Thoracic aorta endothelial cell (primary cell): ENCODE measurements at places on chromosomes 11 and 22. TPM values are rescaled to one million over a fixed set of nuclear protein-coding genes. Genes with fewer than 3 reads are reported as not detected.

MMP10 gene
- total RNA-seq, result 2.4 and 12.9 TPM in 2 replicates

ENTHD1 gene
- total RNA-seq, result not detected in 2 replicates

RPS3 gene
- 2,995 and 3,562 TPM in 2 replicates for total RNA-seq

KRTAP5-1 gene
- total RNA-seq, result not detected in 2 replicates

C11orf86 gene
- total RNA-seq, result not detected in 2 replicates

EIF4G2 gene
- 1,383 and 1,385 TPM in 2 replicates for total RNA-seq

RNF121 gene
- 52.1 and 58.2 TPM in 2 replicates for total RNA-seq

BRD1 gene
- total RNA-seq, result 27.1 and 34.6 TPM in 2 replicates

IRF7 gene
- total RNA-seq, result 7.1 and 9.7 TPM in 2 replicates

KCNJ5 gene
- not detected in 2 replicates for total RNA-seq

THRSP gene
- total RNA-seq, result not detected in 2 replicates

SLC22A9 gene
- not detected in 2 replicates for total RNA-seq

OVOL1 gene
- total RNA-seq, result not detected in 2 replicates

ATP5MG gene
- total RNA-seq, result 46.3 and 56.8 TPM in 2 replicates

CCDC116 gene
- 0.13 and 0.14 TPM in 2 replicates for total RNA-seq

LIF gene
- total RNA-seq, result 0.27 and 0.86 TPM in 2 replicates

CARD18 gene
- not detected in 2 replicates for total RNA-seq

CCDC117 gene
- 33.1 and 36.8 TPM in 2 replicates for total RNA-seq

NPTXR gene
- total RNA-seq, result 0.29 and 1.3 TPM in 2 replicates

CCDC157 gene
- 0.93 and 1.7 TPM in 2 replicates for total RNA-seq

RABL2B gene
- total RNA-seq, result 10.6 and 12.2 TPM in 2 replicates

OR52I1 gene
- total RNA-seq, result not detected in 2 replicates

APOBEC3B gene
- total RNA-seq, result 5.9 TPM in 1 of 2 replicates, not detected in the other

AIFM3 gene
- not detected in 2 replicates for total RNA-seq

CDC42BPG gene
- total RNA-seq, result 0.13 and 0.22 TPM in 2 replicates

NAALADL1 gene
- 4.4 and 5.2 TPM in 2 replicates for total RNA-seq

TMEM109 gene
- 94.9 and 113 TPM in 2 replicates for total RNA-seq

INS gene
- total RNA-seq, result not detected in 2 replicates

POGLUT3 gene
- total RNA-seq, result 44.9 and 53.6 TPM in 2 replicates

OLFML1 gene
- not detected in 2 replicates for total RNA-seq

SLC5A1 gene
- total RNA-seq, result not detected in 2 replicates

GAS2 gene
- total RNA-seq, result 0.65 and 1.3 TPM in 2 replicates

TRIM51 gene
- total RNA-seq, result not detected in 2 replicates

SIRT3 gene
- total RNA-seq, result 5.6 and 8.5 TPM in 2 replicates

DDIAS gene
- 15.0 and 19.5 TPM in 2 replicates for total RNA-seq

TEX12 gene
- 0.43 TPM in 1 of 2 replicates, not detected in the other for total RNA-seq

RFPL1 gene
- total RNA-seq, result not detected in 2 replicates

PARVG gene
- not detected in 2 replicates for total RNA-seq
